ENCODE measurements at places on chromosomes 7 and 10. TPM values are rescaled to one million over a fixed set of nuclear protein-coding genes. Genes with fewer than 3 reads are reported as not detected.

GRCh38 chr7:32289651-32290414 is 200.3 kb downstream of the LSM5 start:
- H3K36me3 ChIP-seq = no peaks in the 10 kb centered on the region
- H3K4me3 ChIP-seq = no peak overlapping the region
- H3K4me1 ChIP-seq = no peaks in the 10 kb centered on the region
- H3K27me3 ChIP-seq = no peaks in the 10 kb centered on the region
- DNase-seq = peak; percentile 75

- H3K27ac ChIP-seq = no peak overlapping the region
- H3K36me3 ChIP-seq = no peaks in the 10 kb centered on the region
Observed at GRCh38 chr7:75900617-75901315, 14.2 kb upstream of the POR start.

- H3K27ac ChIP-seq = no peak overlapping the region
- no peaks in the 10 kb centered on the region for H3K36me3 ChIP-seq
- no peaks in the 10 kb centered on the region for H3K4me1 ChIP-seq
- no peaks in the 10 kb centered on the region for H3K27me3 ChIP-seq
- no peak for DNase-seq
- no peak overlapping the region for H3K4me3 ChIP-seq
Observed at GRCh38 chr7:81908220-81908619, 138.4 kb upstream of the HGF start.

GRCh38 chr7:29162577-29162976 is 16.2 kb upstream of the CPVL start:
- H3K36me3 ChIP-seq = no peaks in the 10 kb centered on the region
- DNase-seq = no peak
- no peak overlapping the region for H3K4me3 ChIP-seq
- H3K27me3 ChIP-seq = no peaks in the 10 kb centered on the region

DNA sequence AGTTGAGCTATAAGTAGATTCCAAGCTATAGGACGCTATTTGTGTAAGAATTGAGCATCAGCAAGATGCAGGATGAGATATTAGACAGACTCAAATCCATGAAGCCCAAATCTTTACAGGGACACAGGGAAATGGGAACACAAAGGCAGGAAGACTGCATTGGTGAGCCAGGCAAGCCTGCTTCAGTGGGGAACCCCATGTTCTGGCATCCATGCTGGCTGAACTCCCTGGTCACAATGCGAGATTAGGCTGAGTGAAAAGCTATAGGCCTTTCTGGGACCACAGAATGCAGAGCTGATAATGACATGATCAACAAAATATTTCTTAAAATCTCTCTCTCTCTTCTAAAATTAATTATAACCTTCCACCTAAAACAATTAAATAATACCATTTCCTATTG is 170.5 kb downstream of the CDC14C start:
- no peak overlapping the region for H3K27ac ChIP-seq
- no peak overlapping the region for H3K4me3 ChIP-seq
- H3K36me3 ChIP-seq = no peaks in the 10 kb centered on the region
- no peaks in the 10 kb centered on the region for H3K27me3 ChIP-seq

PAPOLB gene
- 0.27 TPM for total RNA-seq
